Stimulated activated CD8-positive, alpha-beta memory T cell treated with anti-CD3 and anti-CD28 coated beads, Interleukin-2, amount 100 ng/mL, for 48 hours (primary cell): ENCODE measurements at places on chromosomes 3 and 15.

DNA sequence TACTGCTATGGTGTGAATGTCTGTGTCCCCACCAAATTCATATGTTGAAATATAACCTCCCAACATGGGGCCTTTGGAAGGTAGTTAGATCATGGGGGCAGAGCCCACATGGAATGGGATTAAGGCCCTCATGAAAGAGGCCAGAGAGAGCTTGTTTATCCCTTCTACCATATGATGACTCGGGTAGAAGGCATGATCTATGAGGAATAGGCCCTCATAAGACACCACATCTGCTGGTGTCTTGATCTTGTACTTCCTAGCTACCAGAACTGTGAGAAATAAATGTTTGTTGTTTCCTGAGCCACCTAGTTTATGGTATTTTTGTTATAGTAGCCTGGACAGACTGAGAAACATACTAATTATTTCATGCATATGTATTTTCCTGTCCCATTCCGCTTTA, 51.9 kb downstream of the WWTR1 start:
- no peak for DNase-seq

DNA sequence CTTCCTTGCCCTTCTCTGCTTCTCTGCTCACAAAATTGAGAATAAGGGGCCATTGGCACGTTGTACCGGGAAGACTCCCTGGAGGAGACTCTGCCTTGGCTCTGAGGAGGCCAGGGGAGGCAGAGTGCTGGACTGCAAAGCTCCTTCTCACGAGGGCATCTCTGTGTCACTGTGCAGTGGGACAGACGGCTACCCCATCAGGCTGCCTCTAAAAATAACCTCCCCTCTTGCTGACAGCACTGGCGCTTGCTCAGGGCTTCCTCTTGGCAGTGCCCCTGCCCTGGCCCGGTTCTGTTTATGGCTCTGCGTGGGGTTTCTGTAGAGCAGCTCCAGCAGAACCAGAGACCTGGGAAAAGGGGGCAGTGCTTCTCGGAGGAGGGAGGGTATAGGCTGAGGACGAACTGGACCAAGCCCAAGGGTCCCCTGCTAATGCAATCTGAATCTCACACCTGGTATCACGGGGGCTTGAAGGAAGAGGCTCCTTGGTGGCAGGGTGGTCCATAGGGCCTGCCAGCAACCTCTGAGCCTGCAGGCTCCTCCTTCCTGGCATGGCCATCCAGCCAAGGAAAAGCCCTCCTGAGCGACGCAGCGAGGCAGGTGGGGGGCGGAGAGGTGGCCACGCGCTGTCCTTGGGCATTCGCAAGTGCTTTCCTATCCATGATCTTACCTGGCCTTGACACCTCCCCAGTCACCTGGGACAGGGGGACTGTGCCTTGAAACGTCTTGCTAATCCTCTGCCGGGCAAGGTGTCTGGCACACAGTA, 63.3 kb upstream of the TLE3 start:
- no peak for DNase-seq

DNA sequence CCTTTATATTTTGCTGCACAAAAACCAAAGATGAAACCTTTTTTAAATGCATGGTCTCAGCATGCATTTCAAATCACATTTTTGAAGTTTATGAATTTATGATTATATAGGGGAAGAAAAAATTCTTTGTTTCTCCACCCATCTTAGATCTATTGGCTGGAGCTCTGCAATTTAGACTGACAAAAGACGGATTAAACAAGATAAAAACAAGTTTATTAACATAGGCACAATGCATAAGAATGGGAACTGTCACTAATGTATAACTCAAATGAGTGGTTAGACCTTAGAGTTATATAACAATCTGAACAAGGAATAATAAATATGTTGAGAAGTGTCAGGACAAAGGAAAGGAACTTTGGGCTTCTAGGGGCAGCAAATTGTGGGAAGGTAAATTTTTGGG, 132.5 kb downstream of the SERPINI1 start:
- DNase-seq, result no peak

GRCh38 chr3:18580268-18580667, 155.1 kb upstream of the SATB1 start:
- no peak for DNase-seq

DNA sequence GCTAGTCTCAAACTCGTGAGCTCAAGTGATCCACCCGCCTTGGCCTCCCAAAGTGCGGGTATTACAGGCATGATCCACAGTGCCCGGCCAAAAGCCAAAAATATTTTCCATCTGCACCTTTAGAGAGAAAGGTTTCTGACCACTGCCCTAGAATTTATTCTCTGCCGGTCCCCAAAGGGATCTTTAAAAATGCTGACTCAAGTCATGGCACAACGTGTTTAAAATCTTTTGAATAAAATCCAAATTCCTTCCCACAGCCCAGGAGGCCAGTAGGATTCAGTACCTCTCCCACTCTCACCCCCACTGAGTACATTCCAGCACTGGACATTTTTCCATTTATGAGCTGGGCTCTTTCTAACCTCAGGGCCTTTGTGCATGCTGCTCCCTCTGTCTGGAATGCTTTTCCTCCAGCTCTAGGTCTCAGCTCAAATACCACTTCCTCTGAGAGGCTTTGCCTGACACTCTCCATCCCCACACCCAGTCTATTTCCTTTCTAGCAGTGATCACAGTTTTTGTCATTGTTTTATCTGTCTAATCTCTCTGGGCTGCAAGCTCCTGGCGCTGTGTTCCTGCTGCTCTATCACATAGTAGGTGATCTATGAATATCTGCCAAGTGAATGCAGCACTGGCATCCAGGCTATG, 502.9 kb downstream of the SHQ1 start:
- DNase-seq, result no peak

DNA sequence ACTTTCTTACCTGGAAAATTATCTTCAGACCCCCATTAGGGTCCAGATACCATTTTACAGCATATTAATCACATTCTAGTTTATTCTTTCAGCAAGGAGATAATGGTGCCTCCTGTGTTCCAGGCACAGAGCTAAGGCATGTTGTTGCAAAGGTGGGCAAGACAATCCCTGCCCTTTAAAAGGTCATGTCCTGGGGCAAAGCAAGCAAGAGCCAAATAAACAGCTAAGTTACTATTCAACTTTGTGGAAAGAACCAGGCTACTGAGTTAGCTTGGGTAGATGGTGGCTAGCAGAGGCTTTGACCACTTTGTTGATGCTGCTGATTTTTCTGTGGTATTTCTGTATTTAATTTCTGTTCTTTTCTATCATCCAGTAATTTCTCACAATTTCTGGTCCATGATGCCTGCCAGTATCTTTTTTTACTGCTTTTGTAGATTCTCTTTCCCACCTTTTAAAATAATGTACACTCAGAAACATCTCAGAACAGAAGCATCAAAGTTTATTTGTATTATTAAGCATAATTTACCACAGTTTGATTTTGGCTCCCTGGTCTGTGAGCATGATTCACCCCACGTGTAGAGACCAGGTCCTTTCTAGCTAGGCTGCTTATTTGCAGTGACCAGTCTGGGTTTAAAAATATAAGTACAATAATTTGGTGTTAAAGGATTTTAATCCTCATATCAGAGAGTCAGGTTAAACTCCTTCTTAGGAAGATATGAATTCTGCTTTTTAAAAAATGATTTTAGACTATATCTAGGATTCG, 71.5 kb downstream of the LRRC28 start:
- DNase-seq, result no peak
